ENCODE measurements at places on chromosomes 1 and 21.

DNA sequence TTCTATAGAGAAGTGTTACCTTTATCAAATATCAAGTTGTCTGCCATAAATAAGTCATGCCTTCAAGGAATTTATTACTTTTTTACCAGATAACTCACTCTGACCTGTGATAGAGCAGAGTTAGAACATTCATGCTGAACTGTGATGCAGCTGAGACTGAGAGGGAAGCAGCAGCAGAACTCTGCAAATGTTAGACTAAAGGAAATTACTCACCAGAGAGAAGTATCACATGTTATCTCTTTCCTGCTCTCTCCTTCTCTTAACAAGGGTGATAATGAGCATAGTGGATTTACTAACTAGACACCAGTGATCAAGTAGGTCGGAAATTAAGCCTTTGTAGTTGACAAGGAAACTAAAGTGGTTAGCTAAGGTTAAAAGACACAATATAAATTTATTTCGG, 181.6 kb downstream of the RASAL2 start:
- no peak for DNase-seq

- no peak for DNase-seq
Measured at GRCh38 chr1:228552596-228553176, 65.5 kb downstream of the RNF187 start.

GRCh38 chr1:159927849-159928431, 2.6 kb upstream of the TAGLN2 start:
- DNase-seq: no peak

- DNase-seq: no peak
Measured at GRCh38 chr1:157119448-157119847, 18.7 kb downstream of the ETV3 start.

DNA sequence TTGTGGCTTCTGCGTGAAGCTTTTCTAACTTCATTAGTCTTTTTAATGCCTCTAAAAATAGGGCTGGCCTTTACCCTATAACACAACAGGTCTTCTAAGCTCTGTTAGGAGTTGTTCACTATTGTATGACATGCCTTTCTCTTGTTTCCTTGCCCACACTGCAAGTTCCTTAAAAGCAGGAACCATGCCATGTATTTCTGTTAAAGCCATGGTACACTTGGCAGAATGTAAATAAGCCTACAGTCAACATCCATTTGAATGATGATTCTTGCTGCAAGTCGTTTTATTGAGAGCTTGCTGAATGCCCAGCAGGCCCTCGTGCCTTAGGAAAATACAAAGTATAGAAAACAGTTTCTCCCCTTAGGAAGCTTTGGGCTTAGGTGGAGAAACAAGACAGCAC, 214.6 kb downstream of the DUSP10 start:
- no peak for DNase-seq

- no peak for DNase-seq
Measured at GRCh38 chr1:225464851-225465792, 37.3 kb upstream of the LBR start.

- DNase-seq: no peak
Measured at GRCh38 chr1:227401562-227402342, 83.5 kb upstream of the CDC42BPA start.

DNA sequence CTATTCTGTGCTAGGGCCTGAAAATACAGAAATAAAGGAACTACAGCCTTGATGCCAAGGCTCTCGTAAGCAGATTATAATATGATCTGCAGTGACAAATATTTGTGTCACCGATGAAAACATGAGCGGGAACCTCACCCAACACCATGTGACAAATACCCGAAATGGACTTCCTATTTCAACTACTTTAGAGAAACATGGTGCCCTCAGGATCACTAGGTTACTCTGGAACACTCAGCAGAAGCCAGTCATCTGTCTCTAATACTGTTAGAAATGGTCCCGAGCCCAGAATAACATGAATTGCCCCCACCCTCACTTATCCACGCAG, 463 bp upstream of the VAMP3 start:
- no peak for DNase-seq

- DNase-seq: no peak
Measured at GRCh38 chr1:183739741-183740271, 65.1 kb upstream of the RGL1 start.

GRCh38 chr1:48203287-48203900, 19.1 kb upstream of the SLC5A9 start:
- DNase-seq: peak; percentile 19

- no peak for DNase-seq
Measured at GRCh38 chr1:160519642-160520435, 3.2 kb downstream of the SLAMF6 start.

DNA sequence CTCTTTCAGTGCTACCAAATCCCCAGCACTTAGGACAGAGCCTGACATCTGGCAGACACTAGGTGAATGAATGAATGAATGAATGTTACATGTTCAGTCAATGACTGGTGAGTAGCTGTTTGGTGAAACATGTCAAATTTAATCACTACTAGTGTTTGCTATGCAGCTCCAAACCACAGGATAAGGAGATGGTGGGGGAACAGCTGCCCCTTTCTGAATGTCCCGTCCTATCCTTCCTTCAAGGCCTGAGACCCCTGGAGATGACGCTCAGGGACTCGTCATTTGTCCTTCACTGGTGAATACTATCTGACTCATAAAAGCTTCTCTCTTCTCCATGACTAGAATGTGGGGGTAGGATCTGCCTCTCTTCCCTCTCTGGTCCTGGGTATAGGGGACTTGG, 175.4 kb downstream of the HIVEP3 start:
- DNase-seq: peak; percentile 72

GRCh38 chr21:41418956-41419680, 6.9 kb upstream of the MX1 start:
- no peak for DNase-seq

DNA sequence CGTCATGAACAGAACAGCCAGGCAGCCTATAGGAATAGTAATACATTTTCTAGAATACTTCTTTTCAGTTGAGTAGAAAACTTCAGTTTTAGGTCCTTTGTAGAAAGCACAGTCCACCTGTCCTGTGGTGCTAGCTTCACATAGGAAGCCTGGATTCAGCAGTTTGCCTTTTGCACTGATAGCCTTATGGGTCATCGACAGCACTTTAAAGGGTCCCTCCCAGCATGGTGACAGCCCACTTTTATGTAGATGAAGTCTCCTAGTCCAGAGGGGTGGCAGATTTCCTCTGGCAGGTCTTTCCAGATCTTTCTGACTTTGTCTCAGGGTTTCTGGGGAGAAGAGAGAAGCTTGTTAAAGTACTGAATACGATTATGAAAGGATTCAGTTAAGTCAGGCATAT, 161.4 kb upstream of the TNR start:
- DNase-seq: no peak

DNA sequence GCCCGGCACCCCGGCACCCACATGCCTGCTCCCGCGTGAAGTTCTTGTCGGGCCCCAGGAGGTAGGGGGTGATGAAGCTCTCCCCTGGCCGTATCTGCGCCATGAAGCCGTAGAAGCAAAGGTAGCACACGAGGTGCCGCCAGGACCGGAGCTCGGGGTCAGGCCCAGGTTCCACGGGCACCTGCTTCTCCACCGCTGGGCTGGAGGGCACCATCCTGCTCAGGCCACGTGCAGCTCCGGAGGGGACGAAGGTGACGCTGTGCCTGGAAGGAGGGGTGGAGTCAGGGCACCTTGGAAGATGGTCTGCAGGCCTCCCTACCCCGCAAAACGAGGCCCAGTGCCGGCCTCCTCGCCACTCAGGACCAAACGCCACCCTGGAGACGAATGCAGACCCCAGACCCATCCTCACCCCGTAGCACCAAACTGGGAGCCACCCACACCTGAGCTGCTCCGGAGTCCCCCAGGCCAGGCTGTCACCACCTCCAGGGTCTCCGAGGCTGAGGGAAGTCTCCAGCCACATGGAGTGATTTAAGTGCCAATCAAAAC, 4.4 kb downstream of the SLC19A1 start:
- DNase-seq: no peak

- no peak for DNase-seq
Measured at GRCh38 chr1:197961449-197961848, 44.3 kb downstream of the LHX9 start.

GRCh38 chr1:167118188-167118587, 24.3 kb downstream of the STYXL2 start:
- no peak for DNase-seq

GRCh38 chr1:113940365-113941244, 11.5 kb downstream of the HIPK1 start:
- DNase-seq: no peak

- peak; percentile 86 for DNase-seq
Measured at GRCh38 chr21:46661211-46661625, 25.7 kb downstream of the PRMT2 start.

GRCh38 chr1:48526008-48526710, 54.2 kb upstream of the SPATA6 start:
- DNase-seq: peak; percentile 40

GRCh38 chr1:156162430-156163037, 9.1 kb downstream of the SEMA4A start:
- DNase-seq: no peak

GRCh38 chr1:97145321-97145956, 423.9 kb downstream of the PTBP2 start:
- DNase-seq: peak; percentile 86

- peak; percentile 46 for DNase-seq
Measured at GRCh38 chr1:100627936-100628335, 90.0 kb downstream of the GPR88 start.

GRCh38 chr1:14964711-14965055, 188.9 kb upstream of the TMEM51 start:
- DNase-seq: peak; percentile 70

- no peak for DNase-seq
Measured at GRCh38 chr1:96524100-96524499, 197.5 kb upstream of the PTBP2 start.

DNA sequence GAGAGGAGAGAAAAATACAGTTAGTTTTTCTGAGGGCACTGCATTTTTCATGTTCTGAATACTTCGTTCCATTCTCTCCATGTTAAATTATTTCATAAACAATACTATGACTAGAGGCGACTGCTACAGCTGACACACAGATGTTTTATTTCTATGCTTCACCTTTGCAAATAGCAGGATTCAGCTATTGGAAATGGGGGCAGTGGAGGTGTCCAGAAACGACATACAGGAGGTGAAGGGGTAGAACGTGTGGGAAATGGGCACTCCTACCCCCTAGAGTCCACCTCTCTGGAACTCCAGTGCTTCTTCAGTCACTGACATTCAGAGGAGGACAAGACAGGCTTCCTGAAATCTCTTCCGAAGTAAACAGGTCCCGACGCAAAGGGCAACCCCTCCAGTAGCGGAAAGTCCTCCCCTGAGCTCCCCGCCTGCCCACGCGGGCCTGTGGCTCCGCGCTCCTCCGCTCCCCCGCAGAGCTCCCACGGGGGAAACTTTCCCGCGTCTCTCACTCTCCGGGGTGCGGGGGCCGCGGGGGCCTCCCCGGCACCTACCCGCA, 480 bp downstream of the DPYD start:
- DNase-seq: peak; percentile 35

- DNase-seq: no peak
Measured at GRCh38 chr1:234208791-234209190, 164.5 kb upstream of the COA6 start.

GRCh38 chr1:111052246-111052645, 87.6 kb downstream of the DRAM2 start:
- no peak for DNase-seq

DNA sequence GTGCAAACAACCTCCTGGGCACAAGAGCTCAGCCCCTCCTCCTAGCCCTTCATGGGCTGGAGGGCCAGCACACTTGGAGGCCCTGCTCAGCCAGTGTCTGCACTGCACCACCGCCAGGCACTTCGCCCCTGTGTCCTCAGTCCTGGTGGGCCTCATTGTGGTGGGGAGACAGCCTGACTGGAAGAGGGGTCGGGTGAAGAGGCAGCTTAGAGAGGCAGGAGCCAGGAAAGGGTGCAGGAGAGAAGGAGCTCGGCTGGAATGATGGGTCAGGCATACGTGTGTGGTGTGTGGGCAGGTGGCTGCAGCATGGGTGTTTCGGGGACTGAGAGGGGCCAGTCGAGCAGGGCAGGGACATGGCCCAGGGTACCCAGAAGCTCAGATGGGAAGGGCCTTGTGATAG, 4.1 kb downstream of the WNT3A start:
- DNase-seq: no peak

DNA sequence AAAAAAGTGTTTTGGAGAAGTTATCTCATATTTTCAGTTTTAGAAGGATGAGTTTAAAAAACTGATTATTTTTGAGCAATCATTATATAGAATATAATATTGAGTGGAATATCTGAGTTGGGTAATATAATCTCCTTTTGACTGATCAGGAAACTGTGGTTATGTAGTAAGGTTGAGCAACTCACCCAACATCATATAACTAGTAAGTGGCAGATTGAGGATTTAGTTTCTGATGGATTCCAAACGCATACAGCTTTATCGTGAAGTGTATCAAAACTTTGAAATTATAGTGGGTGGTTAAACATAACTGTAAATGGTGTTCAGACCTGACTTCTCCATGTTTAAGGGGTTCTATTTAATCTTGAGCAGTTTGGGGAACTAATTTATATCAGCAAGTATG, 98.6 kb downstream of the OLFM3 start:
- no peak for DNase-seq

DNA sequence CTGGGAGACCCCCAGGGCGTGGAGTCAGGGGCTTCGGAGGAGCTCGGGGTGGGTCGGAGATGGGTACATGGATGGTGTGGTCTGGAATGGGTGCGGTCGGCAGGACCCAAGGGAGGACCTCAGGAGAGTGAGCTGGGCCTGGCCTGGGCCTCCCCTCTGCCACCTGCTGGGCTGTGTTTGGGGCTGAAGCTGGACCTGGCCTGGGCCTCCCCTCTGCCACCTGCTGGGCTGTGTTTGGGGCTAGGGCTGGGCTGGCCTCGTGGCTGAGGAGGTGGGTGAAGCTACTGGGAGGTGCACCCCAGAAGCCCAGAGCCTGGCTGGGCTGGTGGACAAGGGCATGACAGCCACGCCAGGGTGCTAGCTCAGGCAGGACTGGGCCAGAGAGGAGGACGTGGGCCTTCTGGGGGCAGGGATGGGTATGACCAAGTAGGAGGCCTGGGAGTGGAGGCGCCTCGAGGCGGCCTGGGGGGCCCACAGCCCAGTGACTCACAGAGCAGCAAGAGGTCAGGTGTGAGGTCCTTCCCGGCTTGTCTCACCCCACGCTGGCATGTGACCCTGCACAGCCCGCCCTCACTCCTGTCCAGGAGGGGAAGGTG, 14.5 kb downstream of the SAMD11 start:
- no peak for DNase-seq

DNA sequence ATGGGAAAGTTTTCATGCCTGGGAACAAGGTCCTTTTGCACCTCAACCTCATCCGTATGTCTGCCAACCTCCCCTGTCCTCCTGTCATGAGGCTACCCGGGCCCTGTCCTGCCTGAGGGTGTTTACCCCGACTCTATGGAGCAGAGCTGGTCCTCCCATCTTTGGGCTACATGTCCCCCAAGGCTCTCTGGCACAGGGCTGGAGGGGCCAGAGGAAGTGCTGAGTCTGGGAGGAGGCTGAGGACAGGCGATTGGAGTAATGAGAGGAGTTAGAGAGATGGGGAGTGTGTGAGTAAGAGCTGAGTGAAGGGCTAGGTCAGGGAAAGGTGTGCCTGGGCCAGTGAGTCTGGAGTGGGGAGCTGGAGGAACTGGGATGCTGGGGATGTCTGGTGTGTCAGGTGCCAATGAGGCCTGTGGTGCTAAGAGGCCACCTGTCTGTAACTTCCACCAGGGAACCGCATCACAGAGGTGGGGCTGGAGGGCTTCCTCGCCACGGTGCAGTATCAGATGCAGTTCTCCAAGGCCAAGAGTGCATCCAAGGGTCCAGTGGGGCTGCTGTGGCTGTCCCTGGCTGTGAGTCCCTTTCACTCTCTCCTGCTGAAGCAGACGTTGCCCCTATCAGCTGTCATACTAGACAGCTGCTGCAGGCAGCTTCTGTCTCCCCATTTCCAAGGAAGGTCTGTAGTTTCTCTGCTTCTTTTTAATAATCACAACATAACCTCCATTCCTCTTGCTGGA, 11.7 kb downstream of the LRRC71 start:
- no peak for DNase-seq
